ENCODE measurements at places on chromosomes 5 and 9. TPM values are rescaled to one million over a fixed set of nuclear protein-coding genes. Genes with fewer than 3 reads are reported as not detected.

Gene AGXT2
- not detected for total RNA-seq

Gene CORO2A
- 20.0 TPM for total RNA-seq

DNA sequence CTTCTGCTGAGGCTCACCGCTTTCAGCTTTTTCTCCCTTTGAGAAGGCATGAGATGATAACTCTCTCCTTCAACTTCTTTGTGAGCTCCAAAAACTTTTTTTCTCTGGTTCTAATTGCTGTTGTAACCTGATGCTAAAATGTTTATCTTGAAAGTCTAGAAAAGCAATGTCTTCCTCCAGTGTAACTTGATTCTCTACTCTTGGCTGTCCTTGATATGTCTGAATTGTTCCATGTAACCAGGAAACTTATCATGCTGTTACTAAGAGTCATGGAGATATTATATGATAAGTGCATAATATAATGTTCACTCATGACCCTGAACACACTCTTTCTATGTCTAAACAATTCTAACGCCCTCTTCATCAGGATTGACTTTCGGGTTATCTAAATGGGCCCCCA is 128.0 kb upstream of the ABCA1 start:
- no peak for DNase-seq
- peaks cover 5% of the 10 kb centered on the region for H3K4me1 ChIP-seq
- H3K36me3 ChIP-seq, result no peaks in the 10 kb centered on the region

Gene PFN3
- not detected for total RNA-seq

GRCh38 chr5:160036243-160036642 is 27.3 kb downstream of the TTC1 start:
- H3K27ac ChIP-seq, result no peak overlapping the region
- peaks cover 66% of the 10 kb centered on the region for H3K36me3 ChIP-seq
- H3K4me3 ChIP-seq, result no peak overlapping the region
- DNase-seq, result no peak

DNA sequence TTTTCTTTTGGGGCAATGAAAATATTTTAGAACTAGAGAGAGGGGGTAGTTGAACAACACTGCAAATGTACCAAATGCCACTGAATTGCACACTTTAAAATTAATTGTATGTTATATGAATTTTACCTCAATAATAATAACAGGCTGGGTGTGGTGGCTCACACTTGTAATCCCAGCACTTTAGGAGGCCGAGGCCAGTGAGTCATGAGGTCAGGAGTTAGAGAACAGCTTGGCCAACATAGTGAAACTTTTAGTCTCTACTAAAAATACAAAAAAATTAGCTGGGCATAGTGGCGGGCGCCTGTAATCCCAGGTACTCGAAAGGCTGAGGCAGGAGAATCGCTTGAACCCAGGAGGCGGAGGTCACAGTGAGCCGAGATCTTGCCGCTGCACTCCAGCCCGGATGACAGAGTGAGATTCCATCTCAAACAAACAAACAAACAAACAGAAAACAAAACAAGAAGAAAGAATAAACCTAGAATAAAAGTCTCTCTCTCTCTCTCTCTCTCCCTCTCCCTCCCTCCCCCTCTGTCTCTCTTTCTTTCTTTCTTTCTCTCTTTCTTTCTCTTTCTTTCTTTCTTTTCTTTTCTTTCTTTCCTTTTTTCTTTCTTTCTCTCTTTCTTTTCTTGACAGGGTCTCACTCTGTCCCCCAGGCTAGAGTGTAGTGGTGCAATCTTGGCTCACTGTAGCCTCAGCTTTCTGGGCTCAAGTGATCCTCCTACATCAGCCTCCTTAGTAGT is 91.1 kb downstream of the BASP1 start:
- H3K36me3 ChIP-seq, result no peaks in the 10 kb centered on the region
- no peak overlapping the region for H3K4me3 ChIP-seq
- H3K27ac ChIP-seq, result no peak overlapping the region
- DNase-seq, result no peak
- no peaks in the 10 kb centered on the region for H3K27me3 ChIP-seq

GRCh38 chr9:629146-629545 is 212.4 kb upstream of the DMRT1 start:
- no peak for DNase-seq
- H3K27ac ChIP-seq, result no peak overlapping the region
- no peak overlapping the region for H3K4me3 ChIP-seq
- H3K27me3 ChIP-seq, result no peaks in the 10 kb centered on the region

DNA sequence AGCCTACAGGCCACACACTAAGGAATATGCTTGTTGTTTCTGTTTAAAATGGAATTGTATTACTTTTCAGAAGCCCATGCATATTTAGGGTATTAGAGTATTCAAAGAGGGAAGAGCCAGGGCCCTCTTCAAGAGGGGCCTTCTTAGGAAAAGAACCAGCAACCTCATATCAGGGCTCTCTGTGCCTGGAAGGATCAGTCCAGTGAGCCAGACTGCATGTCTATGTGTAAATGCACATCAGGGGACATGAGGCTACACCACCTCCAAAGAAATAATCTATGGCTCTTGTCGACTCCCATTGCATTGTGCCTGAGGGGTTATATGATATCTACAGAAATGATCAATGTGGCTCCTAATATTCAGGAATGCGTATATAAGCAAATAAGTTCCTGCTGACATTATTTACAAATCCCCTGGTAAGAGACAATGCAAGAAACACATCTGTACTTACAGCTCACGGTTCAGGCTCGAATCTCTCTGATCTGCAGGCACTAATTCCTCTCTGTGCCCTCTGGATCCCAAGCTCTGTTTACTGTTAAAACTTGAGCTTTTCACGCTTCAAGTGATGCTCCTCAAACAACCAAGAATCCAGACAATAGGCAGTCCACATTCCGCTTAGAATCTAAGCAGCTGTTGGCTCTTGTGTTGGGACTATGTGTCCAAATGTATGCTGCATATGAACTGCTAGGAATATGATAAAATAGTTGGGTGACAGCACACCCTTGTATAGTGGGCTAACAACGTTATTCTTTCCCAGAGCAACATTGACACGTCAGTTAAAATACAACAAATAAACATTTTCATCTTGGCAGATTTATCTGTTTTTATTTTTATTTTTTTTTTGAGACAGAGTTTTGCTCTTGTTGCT is 150.2 kb upstream of the KLF9 start:
- H3K27ac ChIP-seq, result peak overlapping the region; percentile 82
- peaks cover 32% of the 10 kb centered on the region for H3K4me1 ChIP-seq
- H3K36me3 ChIP-seq, result no peaks in the 10 kb centered on the region
- H3K27me3 ChIP-seq, result no peaks in the 10 kb centered on the region
- no peak overlapping the region for H3K4me3 ChIP-seq
- no peak for DNase-seq

Gene OBP2B
- not detected for total RNA-seq

Gene TRMT10B
- total RNA-seq, result 11.8 TPM

DNA sequence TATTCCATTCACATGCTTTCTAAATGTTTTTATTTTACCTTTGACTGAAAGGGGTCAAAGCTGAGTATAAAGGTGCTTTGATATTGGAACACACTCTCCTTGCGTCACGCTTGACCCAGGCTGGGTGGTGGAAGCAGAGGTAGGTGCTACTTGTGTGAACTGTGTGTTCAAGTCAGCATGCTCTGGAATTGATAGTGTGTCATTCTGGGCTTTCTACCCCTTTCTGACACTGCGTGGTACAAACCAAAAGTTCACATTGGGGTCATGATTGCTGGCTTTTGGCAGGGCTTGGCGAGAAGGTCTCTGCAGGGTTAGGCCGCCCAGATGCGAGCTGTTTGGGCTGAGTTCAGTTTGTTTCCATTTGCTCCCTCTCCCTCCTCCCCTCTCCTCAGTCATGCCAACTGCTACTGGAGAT is 131.8 kb downstream of the ADAMTSL1 start:
- H3K27ac ChIP-seq, result no peak overlapping the region
- H3K36me3 ChIP-seq, result no peaks in the 10 kb centered on the region
- no peaks in the 10 kb centered on the region for H3K4me1 ChIP-seq

- H3K27me3 ChIP-seq, result no peaks in the 10 kb centered on the region
- no peaks in the 10 kb centered on the region for H3K36me3 ChIP-seq
- no peaks in the 10 kb centered on the region for H3K4me1 ChIP-seq
- H3K27ac ChIP-seq, result no peak overlapping the region
- no peak overlapping the region for H3K4me3 ChIP-seq
- DNase-seq, result no peak
Observed at GRCh38 chr5:179374506-179375235, 29.4 kb upstream of the ADAMTS2 start.

Gene KIF24
- 0.46 TPM for total RNA-seq

- H3K27me3 ChIP-seq, result no peaks in the 10 kb centered on the region
- no peak overlapping the region for H3K27ac ChIP-seq
- no peaks in the 10 kb centered on the region for H3K4me1 ChIP-seq
- DNase-seq, result no peak
- no peaks in the 10 kb centered on the region for H3K36me3 ChIP-seq
- H3K4me3 ChIP-seq, result no peak overlapping the region
Observed at GRCh38 chr5:91486638-91487037, 103.5 kb upstream of the ARRDC3 start.

GRCh38 chr5:156920861-156921431 is 42.1 kb downstream of the TIMD4 start:
- no peaks in the 10 kb centered on the region for H3K4me1 ChIP-seq
- H3K4me3 ChIP-seq, result no peak overlapping the region
- H3K27me3 ChIP-seq, result no peaks in the 10 kb centered on the region

DNA sequence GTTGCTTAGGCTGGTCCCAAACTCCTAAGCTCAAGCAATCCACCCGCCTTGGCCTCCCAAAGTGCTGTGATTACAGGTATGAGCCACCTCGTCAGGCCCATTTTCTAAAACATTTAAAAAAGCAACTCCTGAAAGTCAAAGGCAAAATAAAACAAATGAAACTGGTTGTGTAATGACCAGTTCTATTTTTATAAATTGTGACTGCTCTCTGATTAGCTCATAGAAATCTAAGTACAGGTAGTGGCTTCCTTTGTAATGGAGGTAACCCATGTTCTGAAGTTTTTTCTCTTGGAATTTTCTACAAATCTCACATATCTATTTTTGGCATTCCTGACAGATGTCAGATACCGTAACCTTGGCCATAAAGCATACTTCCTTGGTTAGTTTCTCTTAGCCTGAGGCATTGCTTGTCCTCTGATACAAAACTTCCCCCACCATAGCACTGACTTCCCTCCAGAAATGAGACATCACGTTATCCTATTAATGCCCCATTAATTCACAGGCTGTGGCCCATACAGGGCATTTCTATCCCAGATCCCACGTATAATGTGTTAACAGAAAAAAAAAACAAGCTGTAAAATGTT is 14.1 kb upstream of the AK3 start:
- no peaks in the 10 kb centered on the region for H3K36me3 ChIP-seq
- no peak for DNase-seq
- H3K4me1 ChIP-seq, result no peaks in the 10 kb centered on the region
- no peak overlapping the region for H3K27ac ChIP-seq

Data from upper lobe of right lung (tissue), 1 donor.